ENCODE measurements at places on chromosomes 12 and 14.

GRCh38 chr14:49895480-49895879 is 2.6 kb downstream of the ARF6 start:
- peak; percentile 85 for DNase-seq

- DNase-seq, result no peak
Measured at GRCh38 chr12:5307065-5307464, 124.8 kb upstream of the NTF3 start.

DNA sequence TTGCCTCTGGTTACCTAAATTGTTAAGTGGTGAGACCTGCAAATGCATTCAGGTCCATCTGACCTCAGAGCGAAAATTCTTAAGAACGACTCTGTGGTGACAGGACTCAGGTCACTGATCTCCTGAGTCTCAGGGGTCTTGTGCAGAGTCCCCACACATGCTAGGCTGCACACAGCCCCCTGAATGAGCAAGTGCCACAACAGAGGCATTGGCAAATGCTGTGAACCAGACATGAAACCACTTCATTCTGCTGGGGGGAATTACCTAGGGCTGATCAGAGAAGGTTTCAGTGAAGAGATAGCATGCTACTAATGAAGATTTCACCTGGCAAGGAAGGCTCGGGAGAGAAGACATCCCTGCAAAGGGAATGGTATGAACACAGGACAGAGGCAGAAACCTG is 281.6 kb downstream of the ITPR2 start:
- no peak for DNase-seq

DNA sequence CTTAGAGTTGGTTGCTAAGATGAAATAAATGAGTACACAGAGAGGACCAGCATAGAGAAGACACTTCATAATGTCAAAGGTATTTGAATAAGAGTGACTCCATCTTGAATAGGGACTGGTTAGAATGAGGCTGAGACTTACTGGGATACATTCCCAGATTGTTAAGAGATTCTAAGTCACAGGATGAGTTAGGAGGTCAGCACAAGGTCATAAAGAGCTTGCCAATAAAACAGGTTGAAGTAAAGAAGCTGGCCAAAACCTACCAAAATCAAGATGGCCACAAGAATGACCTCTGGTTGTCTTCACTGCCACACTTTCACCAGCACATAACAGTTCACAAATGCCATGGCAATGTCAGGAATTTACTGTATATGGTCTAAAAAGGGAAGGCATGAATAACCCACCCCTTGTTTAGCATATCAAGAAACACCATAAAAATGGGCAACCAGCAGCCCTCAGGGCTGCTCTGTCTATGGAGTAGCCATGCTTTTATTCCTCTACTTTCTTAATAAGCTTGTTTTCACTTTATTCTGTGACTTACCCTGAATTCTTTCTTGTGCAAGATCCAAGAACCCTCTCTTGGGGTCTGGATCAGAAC is 8.3 kb upstream of the SERPINA1 start:
- DNase-seq, result no peak

- DNase-seq, result no peak
Measured at GRCh38 chr12:112977641-112978040, 678 bp upstream of the OAS2 start.

- DNase-seq, result no peak
Measured at GRCh38 chr12:109738878-109739665, 25.4 kb downstream of the FAM222A start.

- DNase-seq, result no peak
Measured at GRCh38 chr12:102426599-102427542, 53.5 kb downstream of the IGF1 start.

DNA sequence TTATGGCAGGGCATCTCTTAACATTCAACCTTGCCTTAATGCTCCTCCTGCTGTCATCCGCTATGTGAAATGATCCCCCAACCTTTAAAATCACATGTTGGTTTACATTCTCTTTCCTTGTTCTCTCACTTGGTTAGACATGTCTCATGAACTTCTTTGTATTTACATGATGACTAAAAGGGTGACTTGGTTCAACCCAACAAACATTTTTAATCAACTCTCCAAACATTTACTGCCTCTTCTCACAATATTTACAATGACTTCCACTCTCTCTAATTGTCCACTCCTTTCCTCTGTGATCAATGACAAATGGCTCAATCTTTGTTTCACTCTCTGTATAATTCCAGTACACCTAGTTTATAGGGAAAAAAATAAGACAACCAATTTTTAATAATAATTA is 506.1 kb downstream of the NELL2 start:
- no peak for DNase-seq

DNA sequence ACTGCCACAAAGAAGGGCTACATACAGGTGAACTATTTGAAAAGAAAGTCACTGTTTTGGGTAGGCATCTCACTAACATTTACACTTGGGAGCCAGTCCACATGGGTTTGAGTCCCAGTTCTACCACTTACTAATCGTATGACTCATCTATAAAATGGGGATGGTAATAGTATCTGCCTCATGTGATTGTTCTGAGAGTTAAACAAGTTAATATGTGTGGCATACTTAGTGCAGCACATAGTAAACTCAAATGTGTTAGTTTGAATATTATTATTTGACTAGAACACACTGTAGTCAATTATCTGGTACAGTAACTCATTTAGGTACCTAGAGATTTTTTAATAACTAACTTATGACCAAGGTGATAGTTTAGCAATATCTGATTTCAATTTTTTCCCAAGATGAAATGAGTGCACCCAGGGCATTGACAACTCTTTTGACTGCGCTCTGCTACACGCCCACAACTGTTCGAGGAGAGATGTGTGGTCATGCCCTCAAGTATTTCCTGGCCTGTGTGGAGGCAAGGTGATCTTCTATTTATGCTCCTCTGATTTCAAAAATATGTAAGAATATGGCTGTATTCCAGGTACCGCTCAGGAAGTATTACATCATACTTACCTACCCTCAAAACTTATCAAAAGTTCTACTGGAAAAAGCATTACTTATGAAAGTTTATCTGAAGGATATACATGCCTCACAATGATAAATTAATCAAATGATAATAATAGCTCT is 210.6 kb upstream of the EGLN3 start:
- no peak for DNase-seq

Data from RKO (cell line).